Activated CD8-positive, alpha-beta memory T cell treated with anti-CD3 and anti-CD28 coated beads for 1 hour (primary cell): ENCODE measurements at places on chromosomes 4 and X.

DNA sequence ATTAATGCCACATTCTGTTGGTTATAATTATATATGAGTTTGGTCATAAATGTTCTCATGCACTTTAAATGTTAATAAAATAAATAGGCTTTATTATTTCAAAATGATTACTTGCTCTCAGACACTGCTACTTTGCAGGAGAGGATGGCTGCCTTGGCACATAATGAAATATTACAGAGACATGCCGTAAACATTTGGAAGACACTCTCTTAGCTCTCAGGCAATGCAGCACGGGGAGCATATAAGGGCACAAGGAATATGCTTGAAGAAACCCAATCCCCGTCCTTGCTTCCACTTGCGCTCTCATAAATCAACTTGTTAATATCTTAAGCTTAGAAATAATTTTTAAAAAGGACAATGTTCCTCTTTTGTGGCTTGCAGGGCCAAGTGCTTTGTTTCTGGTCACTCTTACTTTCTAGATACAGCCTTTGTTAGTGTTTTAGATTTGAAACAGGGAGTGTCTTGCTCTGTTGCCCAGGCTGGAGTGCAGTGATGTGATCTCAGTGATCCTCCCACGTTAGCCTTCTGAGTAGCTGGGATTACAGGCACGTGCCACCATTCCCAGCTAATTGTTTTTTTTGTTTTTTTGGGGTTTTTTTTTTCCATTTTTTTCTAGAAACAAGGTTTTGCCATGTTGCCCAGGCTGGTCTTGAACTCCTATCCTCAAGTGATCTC is 445.0 kb downstream of the SPRY1 start:
- DNase-seq = no peak

DNA sequence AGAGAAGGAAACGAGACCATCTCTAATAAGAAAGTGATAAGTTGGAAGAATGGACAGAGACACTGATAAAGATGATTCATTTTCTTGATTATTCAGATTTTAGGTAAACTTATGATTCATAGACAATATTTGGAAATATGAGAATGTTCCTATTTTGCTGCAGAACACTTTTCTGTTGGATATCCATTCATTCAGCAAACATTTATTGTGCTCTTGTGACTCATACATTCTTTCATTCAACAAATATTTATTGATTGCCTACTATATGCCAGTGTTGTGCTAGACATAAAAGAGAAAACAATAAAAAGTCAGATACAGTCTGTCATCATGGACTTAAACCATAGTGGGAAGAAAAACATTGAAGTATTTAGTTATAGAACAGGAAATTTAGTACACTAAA is 1232.0 kb downstream of the STIM2 start:
- DNase-seq = no peak

DNA sequence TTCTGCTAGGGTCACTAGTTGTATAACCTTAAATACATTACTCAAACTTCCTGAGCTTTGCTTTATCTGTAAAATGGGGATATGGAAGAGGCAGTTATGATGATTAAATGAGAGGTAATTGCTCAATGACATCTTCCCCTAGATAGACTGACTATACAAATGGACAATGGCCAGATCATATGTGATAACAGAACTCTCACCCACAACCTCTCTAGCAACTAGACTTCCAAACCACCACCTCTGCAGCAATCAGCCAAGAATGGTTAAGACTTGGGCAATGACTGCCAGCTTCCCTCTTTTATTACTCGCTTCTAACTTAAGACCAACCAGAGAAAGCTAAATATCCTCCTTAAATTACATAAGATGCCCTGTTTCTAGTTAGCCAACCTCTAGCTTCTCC is 2.9 kb upstream of the SEPSECS start:
- DNase-seq = no peak

DNA sequence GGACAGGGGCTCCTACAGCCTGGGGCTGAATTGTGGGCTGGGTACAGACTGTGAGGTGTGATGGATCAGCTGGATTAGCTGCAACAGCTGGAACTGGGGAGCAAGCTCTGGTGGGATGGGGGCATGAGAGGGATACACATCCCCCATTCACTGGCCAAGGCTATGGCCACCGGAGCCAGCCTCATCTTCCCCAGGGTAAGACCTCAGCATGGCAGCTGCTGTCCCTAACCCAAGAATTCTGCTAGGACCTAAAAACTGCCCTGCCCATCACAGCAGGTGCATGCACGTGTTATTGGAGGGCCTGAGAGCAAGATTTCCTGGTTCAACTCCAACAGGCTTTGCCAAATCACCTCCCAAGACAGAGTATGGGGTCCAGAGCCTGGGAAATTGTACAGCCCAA is 258.6 kb upstream of the AGTR2 start:
- no peak for DNase-seq

DNA sequence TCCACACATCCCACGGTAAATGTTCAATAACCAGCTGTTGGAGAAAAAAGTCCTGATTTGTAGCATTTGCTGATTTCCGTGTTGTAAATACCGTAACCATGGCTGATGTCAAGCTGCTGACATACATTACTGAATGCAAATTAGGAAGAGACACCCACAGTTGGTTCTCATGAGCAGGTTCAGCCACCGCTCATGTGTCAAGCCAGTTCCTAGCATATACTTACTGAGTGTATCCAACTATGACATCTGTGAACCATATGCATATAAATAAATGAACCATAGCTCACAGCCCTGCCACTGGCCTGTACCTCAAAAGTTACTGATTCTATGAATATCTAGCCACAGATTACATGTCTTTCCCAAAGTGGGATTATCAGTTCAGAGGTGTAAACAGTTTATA is 29.5 kb downstream of the FHDC1 start:
- DNase-seq = no peak

GRCh38 chr4:87109121-87109520 is 111.3 kb downstream of the KLHL8 start:
- no peak for DNase-seq

GRCh38 chr4:72360075-72360474 is 208.9 kb downstream of the ADAMTS3 start:
- DNase-seq = no peak

DNA sequence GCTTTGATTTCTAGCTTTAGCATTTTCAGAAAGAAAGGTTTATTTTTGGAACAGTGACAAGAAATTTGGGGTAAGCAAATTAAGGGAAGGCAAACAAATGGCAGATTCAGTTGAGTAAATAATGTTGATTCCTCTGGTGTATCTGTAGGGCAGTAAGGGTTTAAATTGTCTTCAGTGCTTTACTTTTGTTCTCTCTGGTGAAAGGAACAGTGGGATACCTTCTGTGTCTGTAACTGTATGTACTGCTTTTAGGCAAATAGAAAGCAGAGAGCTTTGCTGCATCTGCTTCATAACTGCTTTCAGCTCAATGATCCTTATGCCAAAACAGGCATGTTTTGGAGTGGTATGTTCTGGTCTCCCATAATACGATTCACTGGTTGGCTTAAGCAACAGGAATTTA is 932.1 kb upstream of the SLIT2 start:
- DNase-seq = no peak

- DNase-seq = no peak
Observed at GRCh38 chrX:86329174-86329573, 180.9 kb downstream of the DACH2 start.

GRCh38 chr4:83180431-83180968 is 66.0 kb upstream of the PLAC8 start:
- no peak for DNase-seq

GRCh38 chr4:82746705-82747574 is 51.7 kb downstream of the SCD5 start:
- no peak for DNase-seq

DNA sequence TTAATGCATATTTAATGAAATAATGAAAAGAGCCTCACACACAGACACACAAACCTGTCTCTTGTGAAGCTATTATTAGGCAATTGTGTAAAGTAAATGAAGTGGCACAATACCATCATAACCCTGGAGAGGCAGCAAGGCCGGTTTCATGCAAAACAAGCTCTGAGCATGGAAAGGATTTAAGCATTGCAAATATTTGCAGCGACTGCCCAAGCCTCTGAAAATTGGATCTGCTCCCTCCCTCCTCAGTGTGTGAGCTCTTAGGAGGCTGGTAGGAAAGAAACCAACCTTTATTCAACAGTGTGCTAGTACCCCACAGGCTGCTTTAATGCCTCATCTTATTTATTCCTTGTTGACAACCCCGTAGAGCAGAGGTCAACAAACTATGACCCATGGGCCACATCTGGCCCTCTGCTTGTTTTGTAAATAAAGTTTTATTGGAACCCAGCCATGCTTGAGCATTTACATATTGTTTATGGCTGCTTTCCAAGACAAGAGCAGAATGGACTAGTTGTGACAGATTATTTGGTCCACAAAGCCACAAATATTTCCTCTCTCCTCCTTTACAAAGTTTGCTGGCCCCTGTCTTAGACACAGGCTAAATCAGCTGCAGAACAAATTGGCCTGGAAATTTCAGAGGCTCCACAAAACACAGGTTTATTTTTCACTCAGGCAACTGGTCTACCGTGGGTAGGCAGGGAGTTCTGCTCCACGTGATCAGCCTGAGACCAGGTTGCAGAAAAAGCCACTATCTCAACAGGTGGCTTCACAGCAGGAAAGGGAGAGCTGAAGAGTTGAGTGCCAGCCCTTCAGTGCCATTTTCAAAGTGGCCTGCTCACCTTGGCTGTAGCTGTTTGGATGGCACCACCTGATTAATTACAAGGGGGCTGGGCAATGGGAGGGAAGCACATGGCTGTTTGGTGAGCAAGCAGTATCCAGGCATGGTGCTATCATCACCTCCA is 16.8 kb downstream of the RS1 start:
- DNase-seq = no peak

DNA sequence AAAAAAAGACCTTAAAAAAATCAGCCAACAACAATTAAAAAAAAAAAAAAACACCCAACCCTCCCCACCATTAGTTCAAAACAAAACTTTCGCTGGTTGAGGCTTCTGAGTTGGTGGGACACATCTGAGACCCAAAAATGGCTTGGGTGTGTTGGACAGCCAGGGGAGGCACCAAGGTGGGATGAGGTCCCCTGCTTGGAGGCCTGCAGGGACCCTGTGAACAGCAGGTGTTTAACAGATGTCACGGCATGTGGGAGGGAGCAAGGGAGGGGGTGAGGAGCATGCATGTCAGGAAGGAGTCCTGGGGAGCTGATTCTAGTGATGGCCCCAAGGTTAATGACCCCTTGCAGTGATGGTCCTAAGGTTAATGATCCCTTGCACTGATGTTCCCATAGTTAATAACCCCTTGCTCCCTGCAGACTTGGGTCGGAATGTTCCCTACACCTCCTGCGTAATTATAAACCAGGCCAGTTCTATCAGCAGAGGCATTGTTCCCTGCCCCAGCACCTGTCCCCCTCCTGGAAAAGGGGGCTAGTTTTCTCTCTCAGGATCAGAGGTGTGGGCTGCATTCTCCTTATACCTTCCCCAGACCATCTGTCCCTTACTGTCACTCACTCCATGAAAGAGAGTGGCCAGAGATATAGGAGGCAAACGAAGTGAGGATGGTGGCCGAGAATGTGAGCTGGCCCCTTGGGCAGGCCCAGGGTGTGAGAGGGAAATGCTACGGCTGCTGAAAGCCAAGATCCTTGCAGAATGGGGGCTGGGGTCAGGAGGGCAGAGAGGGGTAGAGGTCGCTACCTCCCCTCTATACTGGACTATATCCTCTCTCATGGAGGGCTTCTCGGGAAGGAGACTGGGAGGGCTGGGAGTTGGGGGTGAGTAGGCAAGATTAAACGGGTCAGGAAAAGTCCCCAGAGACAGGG is 2.3 kb upstream of the FOXP3 start:
- no peak for DNase-seq

GRCh38 chr4:1675802-1676137 is 8.3 kb downstream of the FAM53A start:
- DNase-seq = no peak

DNA sequence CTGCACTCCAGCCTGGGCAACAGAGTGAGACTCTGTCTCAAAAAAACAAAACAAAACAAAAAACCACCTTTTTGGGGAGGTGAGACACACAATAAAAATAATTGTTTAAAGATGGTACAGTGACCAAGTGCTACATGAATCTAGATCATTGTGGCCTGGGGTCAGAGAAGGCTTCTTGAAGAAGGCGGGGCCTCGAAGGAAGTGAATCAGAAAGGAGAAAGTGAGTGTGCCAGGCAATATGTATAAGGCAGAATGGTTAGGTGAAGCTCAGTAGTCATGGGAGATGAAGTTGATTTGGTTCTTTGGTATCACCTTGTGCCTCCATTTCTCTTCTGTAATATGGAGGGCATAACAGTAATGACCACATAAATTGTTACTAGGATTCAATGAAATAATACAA is 58.9 kb downstream of the DOCK11 start:
- DNase-seq = no peak

DNA sequence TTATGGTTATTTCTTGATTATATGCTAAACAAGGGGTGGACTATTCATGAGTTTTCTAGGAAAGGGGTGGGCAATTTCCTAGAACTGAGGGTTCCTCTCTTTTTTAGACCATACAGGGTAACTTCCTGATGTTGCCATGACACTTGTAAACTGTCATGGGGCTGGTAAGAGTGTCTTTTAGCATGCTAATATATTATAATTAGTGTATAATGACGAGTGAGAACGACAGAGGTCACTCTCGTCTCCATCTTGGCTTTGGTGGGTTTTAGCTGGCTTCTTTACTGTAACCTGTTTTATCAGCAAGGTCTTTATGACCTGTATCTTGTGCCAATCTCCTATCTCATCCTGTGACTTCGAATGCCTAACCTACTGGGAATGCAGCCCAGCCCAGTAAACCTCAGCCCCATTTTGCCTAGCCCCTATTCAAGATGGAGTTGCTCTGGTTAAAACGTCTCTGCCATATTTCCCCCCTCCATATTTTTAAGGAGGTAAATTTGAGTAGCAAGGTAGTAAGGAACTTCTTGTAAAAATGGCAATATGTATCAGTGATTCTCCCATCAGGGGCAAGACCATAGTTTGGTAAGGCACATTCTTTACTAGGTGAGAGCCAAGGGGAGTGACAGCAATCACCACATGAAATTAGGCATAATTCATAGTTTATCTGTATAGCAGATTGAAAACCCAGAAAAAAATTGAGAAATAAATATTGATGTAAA is 2.6 kb downstream of the CXCL2 start:
- no peak for DNase-seq

DNA sequence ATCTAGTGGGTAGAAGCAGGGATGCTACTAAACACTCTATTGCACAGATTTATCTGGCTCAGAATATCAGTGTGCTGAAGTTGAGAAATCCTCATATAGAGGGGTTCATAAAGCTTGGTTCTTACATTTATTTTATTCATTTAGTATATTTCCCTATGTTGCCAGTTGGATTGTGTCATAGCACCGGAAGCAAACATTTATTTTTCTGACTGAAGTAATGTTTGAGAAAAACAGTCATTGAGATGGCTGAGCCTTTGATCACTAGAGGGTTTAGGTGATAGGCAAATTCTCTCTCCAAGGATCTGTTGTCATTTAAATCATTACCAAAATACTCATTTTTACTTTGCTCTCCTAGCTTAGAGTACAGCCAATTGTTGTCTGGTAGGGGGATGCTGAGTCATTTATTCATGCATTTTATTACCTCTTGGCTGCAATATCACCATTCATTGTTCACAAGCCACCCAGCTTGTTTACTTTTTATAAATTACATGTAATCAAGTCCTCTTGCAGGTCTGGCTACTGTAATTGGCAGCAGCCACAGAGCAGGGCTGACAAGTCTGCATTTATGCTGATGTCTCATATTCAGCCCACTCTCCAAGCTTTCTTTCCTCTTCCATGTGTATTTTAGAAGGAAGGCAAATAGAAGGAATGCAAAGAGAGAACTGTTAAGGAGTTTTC is 15.2 kb downstream of the GAB1 start:
- DNase-seq = no peak

GRCh38 chrX:47313056-47313455 is 57.3 kb upstream of the ZNF157 start:
- DNase-seq = no peak

GRCh38 chrX:154325541-154325940 is 29.9 kb downstream of the TKTL1 start:
- DNase-seq = no peak

GRCh38 chr4:73034896-73035295 is 34.6 kb downstream of the COX18 start:
- no peak for DNase-seq
